ENCODE measurements at places on chromosomes 1 and 21.

GRCh38 chr1:66342707-66343106 lies 191.2 kb upstream of the SGIP1 start:
- no peak for DNase-seq

DNA sequence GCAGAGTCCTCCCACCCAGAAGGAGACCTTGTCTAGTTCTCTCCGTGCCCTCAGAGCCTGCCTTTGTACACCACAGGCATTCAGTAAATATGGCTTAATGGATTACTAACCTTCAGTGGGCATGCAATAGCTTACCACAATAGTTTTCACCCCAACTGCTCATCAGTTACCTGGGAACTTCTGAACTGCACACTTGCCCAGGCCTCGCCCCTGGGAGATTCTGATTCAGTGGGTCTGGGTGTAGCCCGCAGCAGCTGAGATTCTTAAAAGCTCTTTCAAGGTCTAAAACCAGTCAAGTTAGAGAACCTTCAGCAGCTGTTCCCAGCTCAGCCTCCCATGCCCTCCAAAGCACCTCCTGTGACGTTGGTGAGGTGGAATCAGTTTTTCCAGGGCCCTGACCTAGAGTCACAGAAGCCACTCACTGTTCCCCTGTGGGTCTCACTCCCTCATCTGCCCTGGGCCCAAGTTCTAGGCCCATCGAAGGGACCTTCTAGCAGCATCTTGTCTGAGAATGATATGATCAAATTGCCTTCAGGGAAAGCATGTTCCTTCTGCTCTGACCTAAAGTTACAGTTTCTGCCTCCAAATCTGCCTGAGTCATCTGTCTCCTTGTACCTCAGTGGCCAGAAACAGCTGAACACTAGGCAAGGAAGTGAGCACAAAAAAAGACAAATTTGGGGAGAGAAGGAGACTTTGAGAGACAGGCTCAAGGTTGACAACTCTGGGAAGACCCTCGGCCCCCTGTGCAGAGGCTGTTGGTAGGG lies 10.8 kb downstream of the ASAP3 start:
- DNase-seq = no peak

GRCh38 chr21:35342440-35342839 lies 293.3 kb upstream of the RUNX1 start:
- no peak for DNase-seq

- no peak for DNase-seq
These were observed 84.1 kb upstream of the COX20 start for GRCh38 chr1:244751271-244751895.

DNA sequence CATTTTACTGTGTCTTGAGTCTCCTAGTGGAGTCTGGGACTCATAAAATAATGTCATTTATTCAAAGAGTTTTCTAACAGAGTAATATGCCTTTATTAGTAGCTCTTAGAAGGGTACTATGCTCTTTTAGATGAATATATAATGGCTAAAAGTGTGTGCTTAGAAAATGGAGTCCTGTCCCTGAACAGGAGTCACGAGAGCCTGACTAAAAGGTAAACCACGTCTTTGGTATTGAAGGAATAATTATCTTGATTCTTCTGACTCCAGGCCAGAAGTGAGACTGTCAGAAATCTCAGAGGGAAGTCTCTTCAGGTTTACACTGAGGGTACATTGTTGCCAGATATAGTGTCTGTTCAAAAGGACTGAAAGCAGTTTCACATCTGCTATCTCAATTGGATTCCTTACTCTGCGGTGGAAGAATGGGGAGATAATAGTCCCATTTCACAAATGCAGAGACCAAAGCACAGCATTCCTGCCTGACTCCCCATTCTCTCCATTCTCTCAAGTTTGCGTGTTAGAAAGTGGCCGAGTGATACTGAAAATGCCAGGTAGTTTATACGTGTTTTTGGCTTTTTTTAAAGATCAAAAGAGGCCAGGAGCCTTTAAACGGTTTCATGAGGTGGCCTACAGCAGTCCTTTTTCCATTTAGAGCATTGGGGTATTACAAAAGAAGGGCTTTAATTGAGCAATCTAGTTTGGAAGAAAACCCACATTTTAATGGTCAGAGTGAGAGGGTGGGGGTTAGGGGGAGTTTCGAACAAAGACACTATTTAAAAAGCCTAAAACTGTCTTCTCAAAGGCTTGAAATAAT lies 176.6 kb downstream of the VPS13D start:
- DNase-seq = no peak

- no peak for DNase-seq
These were observed 46.2 kb upstream of the SLC2A1 start for GRCh38 chr1:43004587-43005459.

GRCh38 chr1:205588636-205589035 lies 43.2 kb downstream of the ELK4 start:
- DNase-seq = no peak

GRCh38 chr1:92754000-92754718 lies 30.7 kb downstream of the EVI5 start:
- peak; percentile 52 for DNase-seq

- no peak for DNase-seq
These were observed 58.6 kb upstream of the PLXNA2 start for GRCh38 chr1:208302699-208303238.

DNA sequence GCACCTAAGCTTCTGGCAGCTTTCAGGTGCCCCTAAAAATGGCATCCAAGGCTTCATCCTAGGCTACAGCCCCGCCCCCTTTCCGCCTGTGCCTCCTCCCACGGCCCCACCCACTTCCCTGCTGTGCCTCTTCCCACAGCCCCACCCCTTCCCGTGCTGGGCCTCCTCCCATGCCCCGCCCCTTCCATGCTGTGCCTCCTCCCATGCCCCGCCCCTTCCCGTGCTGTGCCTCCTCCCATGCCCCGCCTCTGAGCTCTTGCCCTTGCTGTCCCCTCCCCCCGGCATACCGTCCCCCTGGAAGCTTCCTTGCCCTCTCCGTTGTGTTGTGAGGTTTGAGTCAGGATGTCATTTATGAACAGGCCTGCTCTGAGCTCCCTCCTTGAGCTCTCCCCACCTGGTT lies 228.5 kb upstream of the AJAP1 start:
- DNase-seq = no peak

GRCh38 chr1:170587253-170587593 lies 55.3 kb downstream of the GORAB start:
- DNase-seq = no peak

DNA sequence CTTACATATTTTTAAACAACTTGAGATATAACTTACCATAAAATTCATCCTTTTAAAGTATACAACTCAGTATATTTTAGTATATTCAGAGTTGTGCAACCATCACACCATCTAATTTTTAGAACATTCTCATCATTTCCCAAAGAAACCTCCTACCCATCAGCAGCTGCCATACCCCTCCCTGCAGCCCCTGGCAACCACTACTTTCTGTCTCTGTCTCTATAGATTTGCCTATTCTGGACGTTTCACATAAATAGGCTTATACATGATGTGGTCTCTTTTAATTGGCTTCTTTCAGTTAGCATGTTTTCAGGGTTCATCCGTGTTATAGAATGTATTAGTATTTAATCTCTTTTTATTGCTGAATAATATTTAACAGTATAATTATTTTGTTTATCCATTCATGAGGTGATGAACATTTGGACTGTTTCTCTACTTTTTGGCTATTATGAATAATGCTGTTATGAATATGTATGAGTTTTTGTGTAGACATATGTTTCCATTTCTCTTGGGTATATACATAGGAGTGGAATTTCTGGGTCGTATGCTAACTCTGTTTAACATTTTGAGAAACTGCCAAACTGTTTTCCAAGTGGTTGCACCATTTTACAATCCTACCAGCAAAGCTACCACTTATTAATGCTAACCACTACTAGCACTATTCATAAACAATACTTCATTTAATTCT lies 29.5 kb downstream of the WDR26 start:
- DNase-seq = no peak

- DNase-seq = peak; percentile 11
These were observed 47.0 kb downstream of the ACTL8 start for GRCh38 chr1:17802164-17802563.

DNA sequence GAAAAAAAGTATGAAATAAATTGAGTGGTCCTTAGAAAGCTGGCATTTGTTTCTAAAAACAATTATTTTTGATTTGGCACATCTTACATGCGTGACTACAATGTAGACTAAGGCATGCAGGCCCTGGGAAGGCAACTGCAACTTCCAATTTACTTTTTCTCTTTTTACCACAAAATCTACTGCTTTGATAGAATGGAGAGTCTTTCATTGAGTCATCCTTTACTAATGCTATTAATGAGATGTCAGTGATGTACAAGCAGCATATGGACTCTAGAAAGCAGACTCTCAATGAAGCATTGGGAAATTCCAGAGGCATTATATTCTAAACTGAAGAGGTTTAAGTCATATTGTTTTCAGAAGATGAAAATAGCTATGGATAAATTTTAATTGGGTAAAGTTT lies 29.6 kb upstream of the PRRX1 start:
- peak; percentile 56 for DNase-seq

GRCh38 chr1:25996966-25997827 lies 666 bp downstream of the PAFAH2 start:
- DNase-seq = peak; percentile 56

DNA sequence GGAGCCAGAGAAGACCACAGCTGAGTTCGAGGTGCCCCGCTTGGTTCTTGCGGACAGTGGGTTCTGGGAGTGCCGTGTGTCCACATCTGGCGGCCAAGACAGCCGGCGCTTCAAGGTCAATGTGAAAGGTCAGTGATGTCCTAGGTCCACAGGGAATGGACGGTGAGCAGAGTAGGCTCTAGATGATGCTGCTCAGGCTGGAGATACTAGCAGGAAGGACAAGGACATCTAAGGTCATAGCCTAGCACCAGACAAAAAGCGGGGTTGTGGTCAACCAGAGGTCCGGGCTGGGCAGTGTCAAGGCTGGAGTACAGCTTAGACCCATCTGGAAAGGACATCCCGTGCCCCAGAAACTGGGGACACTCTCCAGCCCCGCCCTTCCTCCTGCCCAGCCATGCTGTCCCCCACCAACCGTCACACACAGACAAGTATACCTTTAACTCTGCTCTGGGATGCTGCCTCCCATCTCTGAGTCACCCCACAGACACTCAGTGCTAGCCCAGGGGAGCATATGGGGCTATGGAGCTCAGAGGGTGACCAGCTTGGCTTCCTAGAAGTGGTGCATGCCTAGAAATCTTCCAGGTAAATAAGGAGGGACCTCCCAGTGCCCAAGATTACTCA lies 8.7 kb downstream of the TIE1 start:
- no peak for DNase-seq
